HEK293T (cell line): ENCODE measurements at places on chromosomes 4 and X.

DNA sequence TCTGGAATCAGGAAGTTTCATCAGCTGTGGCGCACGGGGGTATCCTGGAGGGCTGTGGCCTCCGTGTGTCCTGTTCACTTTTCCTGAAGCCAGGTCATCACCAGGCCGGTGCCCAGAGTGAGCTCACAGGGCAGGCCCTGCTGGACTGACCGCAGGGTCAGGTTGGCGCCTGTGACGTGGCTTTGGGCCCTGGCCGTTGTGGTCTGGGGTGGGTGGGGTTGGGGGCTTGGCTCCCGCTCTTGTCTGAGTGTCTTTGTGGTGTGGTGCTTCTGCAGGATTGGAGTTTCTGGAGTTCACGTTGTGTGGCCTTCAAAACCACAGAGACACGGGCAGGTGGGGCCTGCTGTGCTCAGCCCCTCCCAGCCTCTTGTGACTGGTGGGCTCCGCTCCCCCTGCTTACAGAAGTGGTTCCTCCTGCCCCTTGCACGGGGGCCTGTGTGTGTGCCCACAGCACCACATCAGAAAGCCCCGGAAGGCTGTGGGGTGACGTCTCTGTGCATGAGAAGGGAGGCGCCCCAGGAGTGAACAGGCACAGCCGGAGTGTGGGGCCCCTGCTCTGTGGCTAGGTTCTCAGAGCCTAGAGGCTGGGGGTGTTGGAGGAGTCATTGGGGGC, 9.5 kb downstream of the RGS12 start:
- no peak for DNase-seq

DNA sequence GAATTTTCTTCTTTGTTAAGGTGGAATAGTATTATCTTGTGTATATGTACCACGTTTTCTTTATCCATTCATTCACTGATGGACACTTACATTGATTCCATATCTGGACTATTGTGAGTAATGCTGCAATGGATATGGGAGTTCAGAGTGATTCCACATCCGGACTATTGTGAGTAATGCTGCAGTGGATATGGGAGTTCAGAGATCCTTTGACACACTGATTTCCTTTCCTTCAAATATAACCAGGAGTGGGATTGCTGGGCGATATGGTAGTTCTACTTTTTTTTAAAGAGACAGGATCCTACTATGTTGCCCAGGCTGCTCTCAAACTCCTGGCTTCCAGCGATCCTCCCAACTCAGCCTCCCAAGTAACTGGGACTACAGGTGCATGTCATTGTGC, 12.1 kb downstream of the TMEM156 start:
- DNase-seq = no peak

DNA sequence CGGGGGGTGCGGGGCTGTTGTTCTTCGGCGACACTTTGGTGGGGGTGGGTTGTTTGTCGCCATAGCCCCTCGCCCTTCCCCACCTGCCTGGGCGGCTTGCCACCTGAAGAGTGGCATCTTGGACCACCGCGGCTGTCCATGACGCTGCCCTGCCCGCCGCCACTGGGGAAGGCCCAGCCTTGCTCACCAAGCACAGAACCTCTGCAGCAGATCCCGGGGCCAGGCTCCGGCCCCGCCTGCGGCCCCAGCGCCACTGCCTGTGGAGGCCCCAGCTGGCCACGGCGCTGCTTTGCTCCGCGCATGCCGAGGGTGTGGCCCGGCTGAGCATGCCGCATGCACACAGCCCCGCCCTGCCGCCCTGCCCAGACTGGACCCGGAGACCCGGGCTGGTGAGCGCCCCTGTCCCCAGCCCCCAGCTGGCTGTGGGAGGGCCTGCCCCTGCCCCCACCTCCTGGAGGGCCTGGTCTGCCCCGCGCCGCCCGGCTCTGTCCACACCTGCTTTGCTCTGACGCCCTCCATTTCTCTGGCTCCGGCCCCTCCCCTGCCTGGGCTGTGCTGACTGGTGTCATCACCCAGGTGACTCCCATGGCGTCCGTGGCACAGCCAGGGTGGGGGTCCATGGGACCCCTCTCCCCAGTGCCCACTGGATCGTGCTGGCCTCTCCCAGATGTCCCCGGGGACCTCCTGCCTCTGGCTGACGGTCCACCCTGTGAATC, 5.3 kb downstream of the NAT8L start:
- no peak for DNase-seq

- no peak for DNase-seq
Measured at GRCh38 chr4:48490012-48490679, at the start of gene ZAR1. Gene ZAR1, plus strand, starts transcription at chr4:48490252. Its CDS starts 40 bp downstream, at chr4:48490292.

DNA sequence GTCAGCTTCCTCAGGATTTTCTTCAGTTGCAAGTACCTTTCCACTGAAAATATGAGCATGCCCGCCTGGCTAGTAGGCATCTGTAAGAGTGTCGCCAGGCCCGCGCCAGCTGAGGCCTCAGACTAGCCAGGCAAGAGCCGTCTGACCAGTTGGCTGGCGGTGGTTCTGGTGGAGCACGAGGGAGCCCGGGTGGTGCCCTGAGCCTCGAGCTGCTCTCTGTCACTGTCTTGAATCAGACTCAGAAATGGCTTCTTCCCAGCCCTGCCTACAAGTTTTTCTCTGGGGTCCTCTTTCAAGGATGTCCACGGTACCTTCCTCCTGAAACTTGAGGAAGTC, 11.9 kb downstream of the GRPEL1 start:
- DNase-seq = no peak

DNA sequence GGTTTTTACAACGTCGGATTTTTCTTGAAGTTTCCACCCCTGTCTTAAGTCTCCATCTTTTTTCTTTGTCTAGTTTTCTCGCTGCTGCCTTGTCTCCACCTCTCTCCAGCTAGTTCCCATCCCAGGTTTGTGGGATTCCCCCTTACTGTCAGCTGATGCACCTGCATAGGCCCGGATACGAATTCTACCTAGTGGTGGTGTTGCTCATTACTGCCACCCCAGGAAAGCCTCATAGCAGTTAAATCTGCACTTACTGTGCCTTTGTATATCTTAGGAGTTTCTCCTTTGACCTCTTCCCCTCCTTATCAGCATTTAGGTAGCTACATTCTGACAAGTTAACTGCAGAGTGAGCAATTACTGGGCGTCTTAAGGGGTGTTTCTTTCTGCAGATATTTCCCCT, 1693.1 kb upstream of the TENM3 start:
- peak; percentile 9 for DNase-seq

DNA sequence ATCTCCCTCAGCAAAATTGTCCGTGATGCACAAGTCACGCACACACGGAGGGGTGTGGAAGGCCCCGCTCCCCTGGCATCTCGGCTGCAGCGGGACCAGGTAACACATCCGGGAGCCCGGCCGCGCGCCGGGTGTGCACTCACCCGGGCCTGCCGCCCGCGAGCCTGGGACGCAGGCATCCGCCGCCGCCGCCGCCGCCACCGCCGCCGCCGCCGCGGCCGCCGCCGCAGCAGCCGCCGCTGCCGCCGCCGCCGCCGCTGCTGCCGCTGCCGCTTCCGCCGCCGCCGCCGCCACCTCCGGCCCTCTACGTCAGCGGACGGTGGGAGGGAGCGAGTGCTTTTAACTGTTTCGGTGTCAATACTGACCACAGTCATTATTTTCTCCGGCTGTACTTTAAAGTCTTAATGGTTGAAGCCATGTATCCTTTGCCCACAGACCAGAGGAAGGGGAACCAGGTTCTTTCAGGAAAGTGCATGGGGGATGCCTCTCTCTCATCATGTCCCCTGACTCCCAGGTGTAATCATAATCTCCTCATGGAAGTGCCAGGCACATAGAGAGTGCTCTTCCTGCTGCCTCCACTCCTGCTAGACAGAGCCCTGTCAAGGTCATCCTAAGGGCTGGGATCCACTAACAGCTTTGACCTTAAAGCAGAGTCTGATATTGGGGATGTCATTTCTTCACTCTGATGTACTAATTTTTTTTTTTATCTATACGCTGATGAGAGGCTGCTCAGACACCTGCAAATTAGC, 38.0 kb downstream of the MAGEE2 start:
- DNase-seq = peak; percentile 35

DNA sequence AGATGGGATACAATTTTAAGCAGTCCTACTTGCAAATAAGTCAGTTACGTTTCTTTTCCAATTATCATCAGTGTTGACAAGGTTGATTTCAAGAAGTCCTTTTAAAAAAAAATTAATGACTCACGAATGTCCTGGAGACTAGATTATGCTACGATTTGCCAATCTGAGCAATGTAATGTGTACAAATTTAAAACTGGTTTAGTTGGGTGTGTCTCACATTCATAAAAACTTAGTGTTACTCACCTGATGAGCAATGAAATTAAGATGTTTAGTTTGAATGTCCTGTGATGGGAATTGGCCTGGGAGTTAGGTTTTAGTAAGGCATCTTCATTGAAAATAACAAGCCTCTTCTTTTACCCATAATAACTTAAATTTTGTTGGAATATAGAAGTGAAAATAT, 136.7 kb upstream of the POF1B start:
- DNase-seq = no peak

- no peak for DNase-seq
Measured at GRCh38 chr4:48668254-48669017, 111.6 kb downstream of the FRYL start.

DNA sequence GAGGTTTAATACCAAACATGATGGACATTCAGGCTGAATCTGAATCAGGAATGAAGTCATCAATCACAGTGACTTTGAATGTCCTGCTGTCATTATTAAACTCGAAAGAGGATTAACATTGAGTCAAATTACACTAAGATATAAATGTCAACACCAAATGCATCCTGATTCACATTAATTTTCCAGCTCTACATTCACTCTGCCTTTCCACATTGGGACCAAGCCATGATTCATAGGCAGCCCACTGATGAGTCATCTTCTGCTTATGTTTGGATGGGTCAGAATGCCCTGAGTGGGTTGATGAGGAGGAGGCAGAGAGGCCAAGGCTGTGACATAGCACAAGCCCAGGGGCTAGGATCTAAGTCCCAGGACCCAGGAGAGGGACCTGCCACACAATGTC, 247.6 kb upstream of the RPS6KA3 start:
- DNase-seq = no peak

DNA sequence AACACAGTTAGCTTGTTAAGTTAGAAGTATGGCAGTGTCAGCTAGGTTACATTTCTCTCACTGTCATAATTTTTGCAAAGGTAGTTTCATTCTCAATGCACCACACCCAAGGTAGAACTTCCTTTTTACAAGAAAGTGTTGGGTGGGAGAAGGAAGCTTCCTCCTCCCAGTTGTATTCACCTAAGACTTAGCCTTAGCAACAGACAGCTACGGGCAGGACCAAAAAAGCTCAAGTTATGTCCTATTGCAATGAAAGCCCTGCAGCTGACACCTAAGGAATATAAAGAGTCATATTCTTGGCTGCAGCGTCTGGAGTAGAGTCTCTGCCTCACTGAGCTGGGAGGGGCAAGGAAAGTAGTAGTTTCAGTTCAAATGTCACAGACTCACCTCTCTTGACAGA, 25.1 kb upstream of the PRDM8 start:
- no peak for DNase-seq

- peak; percentile 28 for DNase-seq
Measured at GRCh38 chr4:126583509-126583908, 1049.2 kb upstream of the INTU start.

DNA sequence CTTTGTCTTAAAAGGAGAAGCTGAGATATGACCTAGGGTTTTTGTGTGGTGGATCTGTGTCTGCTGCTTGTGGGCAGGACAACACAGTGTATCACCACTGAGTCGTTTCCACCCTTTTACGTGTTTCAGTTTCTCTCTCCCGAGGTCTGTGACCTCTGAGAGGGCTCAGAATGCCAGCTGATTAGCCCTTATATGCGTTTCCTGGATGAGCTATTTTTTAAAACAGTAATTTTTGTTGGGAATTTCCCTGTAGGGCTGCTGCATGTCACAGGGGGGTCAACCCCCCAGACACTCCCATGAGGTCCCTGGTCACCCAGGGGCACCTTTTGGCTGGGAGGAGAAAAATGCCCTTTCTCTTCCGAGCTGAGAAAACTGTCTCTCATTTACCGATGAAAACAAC, 170.4 kb upstream of the CASK start:
- no peak for DNase-seq

GRCh38 chrX:129958083-129958465, 24.4 kb upstream of the BCORL1 start:
- no peak for DNase-seq

GRCh38 chr4:47349326-47349725, 114.2 kb downstream of the COMMD8 start:
- no peak for DNase-seq

- no peak for DNase-seq
Measured at GRCh38 chr4:184090571-184090970, 127.1 kb downstream of the ENPP6 start.

DNA sequence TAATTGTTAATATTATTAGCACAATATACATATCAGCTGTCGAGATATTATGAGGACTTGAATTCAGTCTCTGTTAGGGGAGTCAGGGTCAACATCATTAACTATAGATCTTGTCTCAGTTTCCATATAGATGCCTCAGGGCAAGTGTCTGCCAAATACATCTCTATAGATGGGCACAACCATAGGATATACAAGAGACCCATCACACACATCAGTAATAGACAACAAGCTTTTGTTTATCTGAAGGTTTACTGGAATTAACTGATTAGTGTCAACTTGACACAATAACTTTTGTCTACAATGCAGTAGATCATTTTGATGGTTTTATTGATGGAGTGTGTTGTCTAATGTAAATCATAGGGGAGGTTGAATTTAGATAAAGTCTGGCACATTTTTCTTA, 37.1 kb upstream of the PHOX2B start:
- DNase-seq = no peak

- no peak for DNase-seq
Measured at GRCh38 chr4:58961925-58962324, 1851.7 kb upstream of the IGFBP7 start.

- peak; percentile 68 for DNase-seq
Measured at GRCh38 chrX:103687696-103688201, 1.2 kb upstream of the MORF4L2 start.
